ENCODE measurements at places on chromosomes 6 and 20.

DNA sequence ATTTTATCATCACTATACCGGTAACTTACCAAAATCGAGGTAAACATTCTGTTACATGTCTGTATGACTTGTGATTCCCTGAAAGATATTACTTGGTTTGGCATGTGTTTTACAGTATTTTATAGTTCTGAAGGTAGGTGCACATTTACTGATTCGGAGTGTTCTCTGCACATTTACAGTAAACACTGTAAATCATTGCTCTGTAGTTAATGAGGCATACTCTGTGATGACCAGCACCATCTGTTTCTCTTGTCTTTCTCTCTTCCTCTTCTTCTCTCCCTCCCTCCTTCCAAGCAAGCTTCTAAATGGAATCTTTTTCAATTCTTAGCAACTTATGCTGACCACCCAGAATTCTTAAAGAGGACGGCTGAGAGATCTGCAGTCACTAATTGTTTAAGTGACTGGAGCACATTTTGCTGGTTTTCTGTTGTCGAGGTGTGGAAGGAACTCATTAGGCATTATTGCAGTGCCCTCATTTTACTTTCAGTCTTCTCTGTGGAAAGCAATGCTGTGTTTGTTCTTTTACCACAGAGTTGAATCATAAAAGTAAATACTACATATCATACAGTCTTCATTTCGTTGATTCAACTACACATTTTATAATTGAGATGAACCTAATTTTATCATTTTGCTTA, 126.5 kb downstream of the UTRN start:
- peak; percentile 40 for DNase-seq

GRCh38 chr6:12335717-12336116, 45.6 kb downstream of the EDN1 start:
- no peak for DNase-seq

DNA sequence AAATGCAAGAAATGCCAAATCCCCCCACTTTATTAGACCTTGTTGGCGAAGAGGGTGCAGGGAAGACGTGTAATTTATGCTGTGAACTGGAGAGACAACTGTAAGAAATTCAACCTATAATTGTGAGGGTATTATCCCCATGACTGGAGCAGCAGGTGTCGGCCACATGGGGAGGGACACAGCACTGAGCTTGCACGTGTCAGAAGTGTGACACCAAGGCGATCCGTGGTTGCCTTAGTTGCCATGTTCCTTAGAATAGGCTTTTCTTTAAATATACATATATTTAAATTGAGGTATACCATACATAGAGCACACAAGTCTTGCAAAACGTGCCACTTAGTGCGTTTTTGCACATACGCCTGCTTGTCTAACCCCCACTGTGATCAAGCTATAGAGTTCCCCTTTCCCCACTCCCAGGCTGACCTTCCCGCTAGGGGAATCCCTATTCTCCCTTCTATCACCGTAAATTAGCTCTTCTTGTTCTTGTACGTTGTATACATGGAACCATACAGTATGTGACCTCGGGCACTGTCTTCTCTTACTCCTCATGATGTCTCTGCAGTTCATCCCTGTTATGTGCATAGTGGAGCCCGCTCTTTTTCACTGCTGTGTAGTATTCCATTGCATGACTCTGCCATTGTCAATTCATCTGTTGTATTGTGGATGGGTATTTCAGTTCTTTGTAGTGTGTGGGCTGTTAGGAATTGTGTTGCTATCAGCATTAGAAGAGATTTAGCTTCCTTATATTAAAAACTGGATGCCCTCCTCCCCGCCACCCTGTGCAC, 81.6 kb upstream of the PMEPA1 start:
- no peak for DNase-seq

- DNase-seq: no peak
These were observed 737.1 kb downstream of the DHX35 start for GRCh38 chr20:39699166-39699725.

DNA sequence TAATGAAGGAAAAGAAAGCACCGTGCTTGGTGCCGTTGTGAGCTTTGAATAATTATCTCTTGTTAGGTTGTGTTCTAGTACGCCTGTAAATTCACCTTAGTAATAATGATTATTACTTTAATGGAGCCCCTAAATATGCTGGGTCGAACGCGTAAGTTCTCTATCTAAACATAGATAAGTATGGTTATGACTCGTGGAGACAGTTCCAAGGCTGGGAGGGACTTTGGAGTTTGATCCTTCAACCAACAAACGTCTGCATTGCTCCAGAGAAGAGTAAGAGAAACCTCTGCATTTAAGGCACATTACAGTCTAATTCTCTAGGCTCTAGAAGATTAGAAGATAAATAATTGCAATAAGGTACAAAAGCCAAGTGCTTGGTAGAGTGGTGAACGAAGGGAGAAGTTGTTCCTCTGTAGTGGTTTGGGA, 514 bp downstream of the ACOT13 start:
- DNase-seq: no peak

DNA sequence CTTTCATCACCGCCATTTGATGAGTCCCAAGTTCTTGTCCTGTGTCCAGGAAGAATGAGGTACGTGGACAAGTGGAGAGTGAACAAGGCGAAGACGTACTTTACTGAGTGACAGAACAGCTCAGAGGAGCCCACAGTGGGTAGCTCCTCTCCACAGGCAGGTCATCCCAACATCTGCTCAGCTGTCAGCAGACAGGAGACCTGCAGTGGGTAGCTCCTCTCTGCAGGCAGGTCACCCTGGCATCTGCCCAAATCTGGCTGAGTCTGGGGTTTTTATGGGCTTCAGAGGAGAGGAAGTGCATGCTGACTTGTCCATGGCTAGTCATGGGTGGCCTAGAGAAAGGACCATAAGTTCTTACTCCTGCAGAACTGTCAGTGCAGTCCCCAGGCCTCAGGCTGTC, 32.7 kb upstream of the PDYN start:
- DNase-seq: no peak

GRCh38 chr6:152669895-152670294, 27.8 kb upstream of the MYCT1 start:
- no peak for DNase-seq

DNA sequence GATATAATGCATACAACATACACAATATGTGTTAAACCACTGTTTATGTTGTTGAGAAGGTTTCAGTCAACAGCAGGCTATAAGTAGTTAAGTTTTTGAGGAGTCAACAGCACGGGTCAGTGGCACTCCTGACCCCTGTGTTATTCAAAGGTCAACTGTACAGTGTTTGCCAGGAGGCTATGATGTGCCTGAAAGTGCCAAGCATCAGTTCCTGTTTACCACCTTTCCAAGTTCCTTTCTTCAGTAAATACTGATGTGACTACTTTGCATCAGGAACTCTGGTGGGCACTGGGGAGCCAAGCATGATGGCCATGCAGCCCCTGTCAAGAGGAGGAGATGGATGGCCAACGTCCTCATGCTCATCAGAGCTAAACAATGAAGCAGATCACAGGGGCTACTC, 224.4 kb upstream of the EXOC2 start:
- no peak for DNase-seq

DNA sequence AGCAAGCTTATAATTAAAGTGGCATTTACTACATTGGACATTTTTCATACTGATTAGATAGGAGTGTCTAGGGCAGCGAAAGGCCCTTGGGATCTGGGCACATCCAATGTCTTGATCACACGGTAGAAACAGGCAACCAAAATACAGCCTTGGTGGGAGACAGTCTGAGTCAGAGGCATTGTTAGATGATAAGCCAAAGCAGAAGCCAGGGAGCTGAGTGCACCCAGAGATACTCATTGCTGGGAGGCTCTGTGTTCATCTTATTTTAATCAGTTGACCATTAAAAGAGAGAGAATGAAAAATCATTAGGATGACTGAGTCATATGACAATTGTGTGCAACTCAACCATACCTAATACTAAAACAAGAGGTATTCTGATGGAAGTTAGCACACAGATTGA, 109.5 kb downstream of the LCA5 start:
- no peak for DNase-seq

- no peak for DNase-seq
These were observed 265.1 kb upstream of the CITED2 start for GRCh38 chr6:139639507-139639906.

GRCh38 chr20:62062661-62063314, 2.9 kb downstream of the TAF4 start:
- DNase-seq: no peak

- no peak for DNase-seq
These were observed 19.2 kb upstream of the SCP2D1 start for GRCh38 chr20:18794428-18794787.
